ENCODE measurements at places on chromosomes 16 and 17.

DNA sequence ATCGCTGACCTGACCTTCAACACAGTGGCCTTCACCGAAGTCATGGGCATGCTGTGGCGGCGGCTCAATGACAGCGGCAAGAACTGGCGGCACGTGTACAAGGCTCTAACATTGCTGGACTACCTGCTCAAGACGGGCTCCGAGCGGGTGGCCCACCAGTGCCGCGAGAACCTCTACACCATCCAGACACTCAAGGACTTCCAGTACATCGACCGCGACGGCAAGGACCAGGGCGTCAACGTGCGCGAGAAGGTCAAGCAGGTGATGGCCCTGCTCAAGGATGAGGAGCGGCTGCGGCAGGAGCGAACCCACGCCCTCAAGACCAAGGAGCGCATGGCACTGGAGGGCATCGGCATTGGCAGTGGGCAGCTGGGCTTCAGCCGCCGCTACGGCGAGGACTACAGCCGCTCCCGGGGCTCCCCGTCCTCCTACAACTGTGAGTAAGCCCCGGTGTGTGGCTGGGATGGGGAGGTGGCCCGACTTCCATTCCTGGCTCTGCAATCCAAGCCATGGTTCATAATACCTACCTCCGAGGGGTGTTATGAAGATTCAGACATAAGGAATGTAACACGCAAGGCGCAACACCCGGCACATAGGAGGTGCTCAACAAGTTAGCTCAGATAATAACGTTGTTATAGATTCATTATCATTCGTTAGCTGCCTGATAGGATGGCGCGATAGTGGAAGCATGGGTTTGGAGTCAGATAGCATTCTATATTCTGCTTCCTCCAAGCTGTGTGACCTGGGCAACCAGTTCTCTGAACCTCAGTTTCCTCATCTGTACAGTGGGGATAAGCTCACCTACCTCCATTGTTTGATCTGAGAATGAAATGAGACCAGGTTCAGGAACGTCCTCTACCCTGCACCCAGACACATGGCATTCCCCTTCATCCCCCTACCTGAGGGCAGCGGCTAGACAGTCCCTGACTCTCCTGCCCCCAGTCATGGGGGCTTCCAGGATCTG lies 4.4 kb downstream of the EPN3 start:
- DNase-seq: no peak

GRCh38 chr17:80477647-80478478 lies 1.5 kb upstream of the NPTX1 start:
- DNase-seq: peak; percentile 94

GRCh38 chr17:1830288-1830687 lies 483 bp downstream of the RPA1 start:
- DNase-seq: no peak

GRCh38 chr16:4380119-4381063 lies 8.7 kb downstream of the VASN start:
- no peak for DNase-seq

- DNase-seq: no peak
Observed at GRCh38 chr17:42700586-42701289, 18.4 kb downstream of the CNTNAP1 start.

DNA sequence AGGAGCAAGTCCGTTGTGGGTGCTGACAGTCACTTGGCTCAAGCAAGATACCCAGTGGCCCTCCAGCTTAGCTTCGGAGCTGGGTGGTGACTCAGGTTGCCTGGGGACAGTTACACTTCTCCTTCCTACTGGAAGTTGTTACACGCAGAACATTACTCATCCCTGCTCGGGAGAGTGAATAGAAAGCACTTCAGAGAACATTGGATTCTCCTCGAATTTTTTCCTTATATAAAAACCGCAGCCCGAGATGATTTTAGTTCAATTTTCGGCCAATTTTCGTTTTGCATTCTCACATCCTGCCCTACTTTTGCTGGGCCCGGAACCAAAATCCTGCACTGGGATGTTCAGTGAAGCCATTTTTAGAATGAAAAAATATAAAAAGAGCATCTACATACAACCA lies 99.7 kb downstream of the ELAC2 start:
- no peak for DNase-seq

GRCh38 chr17:65283704-65284103 lies 146.5 kb downstream of the RGS9 start:
- no peak for DNase-seq

GRCh38 chr16:31073142-31073969 lies 684 bp downstream of the ZNF668 start:
- DNase-seq: peak; percentile 94

DNA sequence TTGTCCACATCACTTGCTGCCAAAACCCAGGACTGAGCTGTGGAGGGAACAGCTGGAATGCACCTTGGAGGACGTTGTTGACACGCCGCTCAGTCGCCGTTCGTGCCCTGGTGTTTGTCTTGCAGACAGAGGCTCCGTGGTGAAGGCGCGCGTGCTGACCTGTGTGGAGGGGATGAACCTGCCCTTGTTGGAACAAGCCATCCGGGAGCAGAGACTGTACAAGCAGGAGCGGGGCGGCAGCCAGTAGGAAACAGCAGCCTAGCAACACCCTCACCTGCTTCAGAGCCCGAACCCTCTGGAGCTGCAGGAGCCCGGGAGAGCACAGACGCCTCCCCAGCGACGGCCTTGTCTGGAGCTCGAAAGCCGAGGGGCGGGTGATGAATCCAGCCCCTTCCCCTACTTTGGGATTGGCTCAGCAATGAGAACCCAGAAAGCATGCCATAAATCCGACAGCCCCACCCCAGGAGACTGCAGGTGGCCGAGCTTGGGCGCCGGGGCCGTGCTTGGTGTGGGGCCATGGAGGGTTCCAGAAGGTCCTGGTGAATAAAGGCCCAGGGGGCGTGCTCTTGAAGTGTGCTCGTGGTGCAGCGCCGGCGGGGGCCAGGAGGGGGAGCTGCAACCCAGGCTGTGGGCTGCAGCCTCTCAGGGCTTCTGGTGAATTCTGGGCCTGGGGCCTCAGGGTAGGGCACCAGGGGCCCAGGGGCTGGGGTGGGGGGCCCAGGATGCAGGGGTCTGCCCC lies 470 bp upstream of the CDK3 start:
- peak; percentile 81 for DNase-seq

- DNase-seq: no peak
Observed at GRCh38 chr16:15544405-15544804, 98.5 kb downstream of the MARF1 start.

- no peak for DNase-seq
Observed at GRCh38 chr16:14131774-14132695, 60.9 kb downstream of the MRTFB start.

DNA sequence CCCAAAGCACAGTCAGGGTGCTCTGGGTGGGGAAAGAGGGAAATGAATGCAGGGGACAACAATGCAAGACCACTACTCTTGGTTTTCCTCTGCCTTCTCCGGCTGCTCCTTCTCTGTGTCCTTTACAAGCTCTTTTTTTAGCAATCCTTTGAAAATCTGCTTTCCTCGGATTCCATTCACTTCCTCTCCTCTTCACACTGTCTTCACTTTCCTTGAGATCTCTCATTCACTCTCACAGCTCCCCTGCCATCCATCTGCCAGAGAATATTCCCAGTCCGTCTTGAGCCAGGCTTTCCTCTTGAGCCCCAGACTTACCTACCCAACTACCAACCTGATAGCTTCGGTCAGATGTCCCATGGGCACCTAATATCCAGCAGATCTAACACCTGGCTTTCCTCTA lies 11.0 kb upstream of the SPOP start:
- no peak for DNase-seq

DNA sequence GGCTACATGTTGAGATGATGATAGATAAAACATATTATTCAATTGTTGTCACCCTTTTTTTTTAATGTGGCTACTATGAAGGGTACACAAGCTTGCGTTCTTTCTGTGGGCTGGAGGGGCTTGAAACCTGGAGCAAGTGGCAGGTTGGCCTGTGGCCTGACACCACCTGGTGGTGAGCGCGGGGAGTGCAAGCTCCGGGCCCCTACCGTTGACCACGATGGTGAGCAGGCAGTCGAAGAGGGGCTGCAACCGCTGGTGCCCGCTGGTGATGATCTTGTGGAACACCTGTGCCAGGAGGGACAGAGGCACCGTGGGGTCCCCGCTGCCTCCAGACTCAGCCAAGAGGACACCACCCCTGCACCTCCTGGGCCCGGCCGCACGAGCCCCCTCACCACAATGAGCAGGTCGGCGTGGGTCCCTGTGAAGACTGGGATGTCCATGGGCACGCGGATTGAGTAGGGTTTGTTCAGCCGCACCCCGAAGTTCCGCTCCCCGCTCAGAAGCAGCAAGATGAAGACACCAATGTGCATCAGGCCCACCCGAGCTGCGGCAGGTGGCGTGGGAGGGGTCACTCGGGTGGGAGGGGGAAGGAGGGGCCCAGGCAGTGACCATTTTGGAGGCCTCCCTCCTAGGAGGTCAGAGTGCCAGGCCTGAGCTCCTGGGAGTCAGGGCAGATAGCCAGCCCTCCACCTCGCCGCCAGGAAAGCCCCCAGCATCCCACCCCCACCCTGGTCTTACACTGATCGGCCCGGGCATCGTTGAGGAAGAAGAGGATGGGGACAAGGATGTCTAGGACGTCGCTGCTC lies 14.4 kb downstream of the HID1 start:
- peak; percentile 90 for DNase-seq

Data from WERI-Rb-1 (cell line).